ENCODE measurements at places on chromosomes 1 and 21.

- peak; percentile 22 for DNase-seq
These were observed 526 bp upstream of the SLC25A24 start for GRCh38 chr1:108200687-108201051.

GRCh38 chr21:45256912-45257672, 30.6 kb downstream of the POFUT2 start:
- no peak for DNase-seq

GRCh38 chr1:56374026-56374974, 205.1 kb downstream of the PLPP3 start:
- no peak for DNase-seq

- DNase-seq = no peak
These were observed 265.8 kb downstream of the DPYD start for GRCh38 chr1:97654876-97655585.

GRCh38 chr1:91787919-91788318, 98.0 kb downstream of the TGFBR3 start:
- DNase-seq = no peak

- DNase-seq = no peak
These were observed 29.7 kb downstream of the CTH start for GRCh38 chr1:70440642-70441391.
